Activated gamma-delta T cell treated with Interleukin-2 at 50 U/mL for 16 hours (primary cell): ENCODE measurements at places on chromosomes 12 and 14.

- no peak for DNase-seq
These were observed 44.4 kb downstream of the BICD1 start for GRCh38 chr12:32151086-32151485.

DNA sequence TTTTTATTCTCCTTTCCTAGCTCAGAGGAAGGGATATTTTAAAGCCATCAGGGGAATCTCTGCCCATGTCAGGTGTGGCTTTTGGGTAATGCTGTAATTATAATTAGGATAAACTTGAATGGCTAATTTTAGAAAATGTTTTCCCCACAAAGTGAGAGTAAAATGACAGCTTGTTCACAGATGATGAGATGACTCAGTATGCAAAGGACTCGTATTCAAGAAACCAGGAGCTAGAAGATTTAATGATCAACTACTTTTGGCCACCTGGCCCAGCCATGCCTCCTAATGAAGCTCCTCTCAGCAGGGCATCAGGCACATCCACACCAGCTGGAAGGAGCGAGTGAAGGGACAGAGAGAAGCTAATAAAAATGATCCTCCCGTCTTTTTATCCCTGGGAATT is 29.0 kb upstream of the PLEKHG7 start:
- DNase-seq, result no peak

DNA sequence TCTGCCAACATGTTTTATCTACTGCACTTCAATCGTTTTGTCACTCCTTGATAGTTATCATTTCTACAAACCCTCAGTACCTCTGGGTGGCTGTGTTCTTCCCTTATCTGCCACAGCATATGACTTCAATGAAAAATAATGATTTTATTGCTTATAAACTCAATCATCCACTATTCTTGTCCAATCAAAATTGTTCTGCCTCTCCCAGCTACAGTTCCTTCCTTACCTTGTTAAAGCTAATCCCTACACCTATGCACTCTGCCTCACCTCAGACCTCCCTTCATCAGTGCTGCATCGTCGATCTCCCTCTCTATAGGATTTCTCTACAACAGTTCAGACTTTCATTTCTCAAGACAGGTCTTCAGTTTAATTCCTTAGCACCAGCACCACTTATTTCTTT is 58.8 kb downstream of the ERGIC2 start:
- DNase-seq, result no peak

DNA sequence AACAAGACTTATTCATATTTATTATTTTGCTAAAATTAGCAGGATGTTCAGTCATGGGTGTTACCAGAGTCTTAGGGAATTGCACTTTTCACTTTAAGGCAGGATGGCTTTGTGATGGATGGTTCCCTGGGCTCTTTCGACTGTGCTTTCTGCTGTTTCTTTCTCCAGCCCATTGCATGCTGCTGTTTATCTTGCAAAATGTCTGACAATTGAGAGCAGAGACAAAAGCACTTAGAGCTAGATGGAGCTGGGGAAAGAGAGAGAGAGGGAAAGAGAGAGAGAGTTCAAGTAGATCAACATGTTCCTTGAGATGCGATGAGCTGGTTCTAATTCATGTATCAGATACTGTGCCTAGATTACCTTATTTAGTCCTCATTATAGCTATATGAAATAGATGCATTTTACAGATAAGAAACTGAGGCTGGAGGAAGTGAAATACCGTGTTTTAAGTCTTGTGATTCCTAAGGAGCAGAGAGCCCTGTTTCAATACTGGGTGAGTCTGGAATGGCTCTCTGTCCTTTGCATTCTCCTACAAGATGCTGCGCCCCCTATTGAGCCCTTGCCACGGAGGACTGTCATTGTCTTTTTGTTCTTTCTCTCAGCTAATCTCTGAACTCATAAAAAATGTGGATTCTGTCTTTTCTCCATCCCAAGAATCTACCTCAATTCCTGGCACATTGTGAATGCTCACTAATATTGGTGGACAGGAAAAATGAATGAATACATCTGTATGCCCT is 227.9 kb downstream of the ALG10B start:
- DNase-seq, result no peak

- DNase-seq, result no peak
These were observed 234.2 kb upstream of the ARHGAP5 start for GRCh38 chr14:31842899-31843298.

DNA sequence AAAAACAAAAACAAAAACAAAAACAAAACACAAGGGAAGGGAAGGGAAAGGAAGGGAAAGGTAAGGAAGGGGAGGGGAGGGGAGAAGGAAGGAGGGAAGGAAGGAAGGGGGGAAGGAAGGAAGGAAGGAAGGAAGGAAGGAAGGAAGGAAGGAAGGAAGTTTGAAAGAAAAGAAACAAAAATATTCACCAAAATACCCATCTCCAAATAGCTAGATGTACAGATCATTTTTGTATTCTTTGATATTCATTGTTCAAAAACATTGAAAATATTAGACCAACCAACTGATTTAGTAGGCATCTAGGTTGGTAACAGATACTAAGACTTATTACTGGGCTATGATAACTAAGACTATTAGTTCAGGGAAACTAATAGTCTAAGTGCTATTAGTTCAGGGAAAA is 39.1 kb upstream of the USP15 start:
- DNase-seq, result no peak

DNA sequence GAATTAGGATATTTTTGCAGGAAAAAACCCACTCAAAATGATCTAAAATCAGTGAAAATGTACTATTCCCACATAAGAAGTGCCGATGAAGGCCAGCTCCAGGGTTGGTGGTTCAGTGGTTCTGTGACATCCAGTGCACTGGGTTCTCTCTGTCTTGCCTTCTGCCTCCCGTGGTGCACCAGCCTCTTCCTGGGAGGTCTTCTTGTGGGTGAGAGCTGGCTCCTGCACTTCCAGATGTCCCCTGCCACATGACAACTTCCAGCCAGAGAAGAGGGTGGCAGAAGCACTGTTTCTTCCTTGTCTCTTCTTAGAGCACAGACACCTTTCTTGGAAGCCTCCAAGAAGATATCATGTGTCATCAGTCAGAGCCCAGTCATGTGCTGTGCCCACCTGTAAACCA is 170.9 kb downstream of the PELI2 start:
- DNase-seq, result no peak

GRCh38 chr14:24113379-24113800 is 1.2 kb upstream of the DCAF11 start:
- no peak for DNase-seq

GRCh38 chr14:81324011-81324410 is 76.1 kb downstream of the STON2 start:
- no peak for DNase-seq

DNA sequence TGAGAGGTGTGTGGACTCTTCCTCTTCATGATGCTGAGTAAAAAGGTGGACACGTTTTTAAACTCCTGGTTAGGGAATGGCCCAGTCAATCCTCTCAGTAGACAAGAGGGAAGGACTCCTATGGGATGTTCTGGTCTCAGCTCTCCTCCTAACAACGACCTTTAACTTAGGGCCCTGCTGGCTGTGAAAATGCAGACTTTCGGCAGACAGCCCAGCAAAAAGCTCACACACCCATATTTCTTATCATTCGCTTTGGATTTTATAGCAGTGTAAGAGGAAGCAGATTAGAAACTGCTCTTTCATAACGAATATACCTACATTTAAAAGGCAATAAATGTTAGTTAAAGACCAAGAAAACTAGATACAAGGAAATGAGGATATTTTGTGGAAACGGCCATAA is 18.0 kb upstream of the YARS2 start:
- no peak for DNase-seq

- no peak for DNase-seq
These were observed 106.0 kb upstream of the RTL1 start for GRCh38 chr14:101009531-101009930.

- no peak for DNase-seq
These were observed 14.8 kb downstream of the PRKAB1 start for GRCh38 chr12:119682639-119683252.

DNA sequence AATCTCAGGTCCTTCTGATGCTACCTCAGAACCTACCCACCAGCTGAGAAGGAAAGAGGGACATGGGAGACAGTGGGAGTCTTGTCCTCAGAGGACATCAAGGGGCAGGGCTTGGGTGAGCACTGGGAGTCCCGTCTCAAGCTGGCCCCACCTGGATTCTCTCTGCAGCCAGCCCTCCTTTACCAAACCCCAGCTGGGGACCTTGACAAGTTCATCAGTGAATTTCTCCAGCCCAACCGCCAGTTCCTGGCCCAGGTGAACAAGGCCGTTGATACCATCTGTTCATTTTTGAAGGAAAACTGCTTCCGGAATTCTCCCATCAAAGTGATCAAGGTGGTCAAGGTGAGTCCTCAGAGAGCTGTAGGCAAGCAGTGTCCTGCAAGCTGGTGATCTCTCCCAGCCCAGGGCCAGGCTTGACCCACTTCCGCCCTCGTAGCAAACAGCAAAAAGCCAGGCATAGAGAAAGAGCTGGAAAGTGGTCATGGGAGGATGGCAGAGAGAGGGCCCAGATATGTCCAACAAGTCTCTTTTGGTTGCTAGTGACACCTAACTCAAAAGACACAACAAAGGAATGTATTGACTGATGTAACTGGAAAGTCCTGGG is 14.2 kb upstream of the OAS2 start:
- DNase-seq, result no peak

DNA sequence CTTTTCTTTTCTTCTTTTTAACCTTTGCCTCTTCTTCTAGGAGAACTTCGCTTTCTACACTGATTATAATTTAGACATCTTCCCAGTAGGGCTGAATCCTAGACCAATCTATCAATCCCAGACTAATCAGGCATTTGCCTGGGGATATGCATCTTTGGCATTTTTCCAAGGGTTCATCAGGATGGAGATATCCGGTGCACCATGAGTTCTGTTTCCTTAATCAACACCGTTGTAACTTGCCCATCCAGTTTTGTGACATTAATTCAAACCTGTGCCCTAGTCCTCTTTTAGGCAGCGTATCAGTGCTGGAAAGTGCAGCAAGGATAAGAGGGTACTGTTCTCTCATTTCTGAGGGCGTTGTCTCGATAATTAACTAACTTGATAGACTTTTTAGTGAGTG is 617 bp upstream of the MGP start:
- DNase-seq, result no peak

DNA sequence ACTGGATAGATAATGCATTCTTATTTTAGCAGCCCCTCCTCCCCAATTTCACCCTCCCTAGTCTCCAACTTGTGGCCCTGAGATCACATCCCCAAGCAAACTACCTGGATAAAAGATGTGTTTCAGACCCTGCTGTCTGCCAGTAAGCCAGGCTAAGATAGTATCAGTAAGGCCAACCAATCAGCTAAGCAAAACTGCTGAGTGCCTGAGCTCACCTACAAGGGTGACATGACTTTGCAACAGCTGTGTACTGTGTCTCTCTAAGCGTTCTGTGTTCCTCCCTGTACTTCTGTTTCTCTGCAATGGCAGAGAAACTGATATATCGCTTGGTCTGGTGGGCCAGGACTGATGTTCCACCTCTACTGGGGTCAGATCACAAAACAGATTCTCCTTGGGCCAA is 224.9 kb downstream of the BTG1 start:
- DNase-seq, result no peak

GRCh38 chr14:34502001-34502400 is 37.5 kb downstream of the EAPP start:
- DNase-seq, result no peak

DNA sequence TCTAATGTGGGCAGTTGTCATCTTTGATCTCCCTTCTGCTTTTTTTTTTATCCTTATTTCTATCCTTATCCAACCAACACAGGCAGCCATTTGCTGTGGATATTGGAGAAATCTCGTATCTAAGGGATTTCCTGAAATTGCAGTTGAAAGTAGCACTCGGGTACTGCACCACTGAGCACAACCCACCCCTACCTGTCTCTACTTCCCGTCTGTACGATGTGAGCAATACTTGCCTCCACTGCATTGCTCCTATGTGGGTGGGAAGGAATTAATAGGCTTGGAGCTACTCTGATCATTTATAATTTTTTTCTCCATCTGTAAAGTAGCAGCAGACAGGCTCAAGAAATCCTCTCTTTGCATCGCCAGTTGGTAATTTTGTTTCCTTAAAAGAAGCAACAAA is 300.4 kb downstream of the SNAPC1 start:
- no peak for DNase-seq

GRCh38 chr12:129687731-129688130 is 216.1 kb downstream of the TMEM132D start:
- no peak for DNase-seq

- DNase-seq, result no peak
These were observed 881 bp upstream of the PUS1 start for GRCh38 chr12:131928080-131928710.
